ENCODE measurements at places on chromosomes 3 and 15.
A peak's percentile ranks its signal among the peaks of the same experiment; 100 is the strongest.

GRCh38 chr3:66463730-66464511 lies 36.9 kb downstream of the LRIG1 start:
- no peak for DNase-seq

DNA sequence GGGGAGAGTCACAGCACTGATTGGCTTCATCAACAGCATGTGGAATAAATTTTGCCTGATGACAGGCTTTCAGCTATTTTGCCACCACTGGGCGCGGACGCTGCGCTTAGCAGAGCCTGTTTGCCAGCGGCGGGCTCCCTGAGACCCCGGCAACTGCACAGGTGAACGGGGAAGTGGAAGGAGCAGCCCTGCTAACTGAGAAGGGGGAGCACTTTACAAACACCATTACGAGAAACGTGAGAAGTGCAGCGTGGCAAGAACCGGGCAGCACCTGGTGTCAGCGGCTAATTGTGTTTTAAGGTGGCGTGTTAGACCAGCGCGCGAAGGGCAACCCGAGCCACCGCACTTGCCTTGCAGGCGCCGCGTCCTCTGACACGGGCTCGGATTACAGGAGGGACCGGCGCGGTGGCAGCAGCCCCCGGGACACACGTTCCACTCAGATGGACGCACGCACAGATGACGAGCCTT lies 307.8 kb upstream of the ARRDC4 start:
- no peak for DNase-seq

- DNase-seq: no peak
These were observed 63.6 kb upstream of the SNTN start for GRCh38 chr3:63588895-63589294.

- DNase-seq: no peak
These were observed 102.5 kb downstream of the MYH15 start for GRCh38 chr3:108407886-108408285.

DNA sequence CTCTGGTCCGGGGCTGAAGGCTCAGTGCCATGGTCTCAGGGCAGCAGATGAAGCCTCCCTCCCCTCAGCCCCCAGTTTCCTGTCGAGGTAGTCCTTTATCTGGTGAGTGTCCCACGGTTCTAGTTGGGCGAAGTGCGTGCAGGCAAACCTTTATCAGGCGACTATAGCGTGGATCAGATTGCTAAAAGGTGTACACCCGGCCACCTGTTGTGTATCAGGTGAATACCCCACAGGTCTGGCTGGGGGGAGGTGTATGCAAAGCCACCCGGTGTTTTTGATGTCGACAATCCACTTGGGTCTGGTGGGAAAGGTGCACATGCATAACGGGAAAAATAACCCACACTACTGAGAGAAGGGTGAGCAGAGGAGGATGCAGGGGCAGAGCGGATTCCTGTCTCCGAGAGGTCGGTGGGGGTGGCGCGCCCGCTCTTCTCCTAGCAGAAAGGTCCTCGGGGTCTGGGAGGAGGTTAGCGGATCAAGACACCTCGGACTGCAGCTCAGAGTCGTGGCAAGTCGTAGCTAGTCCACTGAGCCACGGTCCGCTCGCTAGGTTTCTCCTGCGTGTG lies 507 bp downstream of the SLC12A6 start:
- peak; percentile 44 for DNase-seq

DNA sequence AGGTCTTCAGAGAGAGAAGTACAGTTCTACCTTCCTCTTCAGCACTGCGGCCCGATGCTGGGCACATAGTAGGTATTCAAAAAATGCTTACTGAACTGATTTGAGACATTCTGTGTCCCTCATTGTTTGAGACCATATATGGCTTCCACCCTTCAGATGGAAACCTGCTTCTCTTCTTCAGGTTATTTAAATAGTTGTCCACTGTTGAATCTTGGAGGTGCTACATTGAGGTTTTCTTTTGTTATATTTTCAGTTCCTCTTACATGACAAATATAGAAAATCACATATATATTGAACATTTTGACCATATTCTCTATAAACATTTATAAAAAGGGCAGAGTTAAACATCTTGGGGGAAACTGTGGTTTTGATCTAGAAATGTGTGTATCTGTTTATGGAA lies 200.2 kb upstream of the LRRC3B start:
- no peak for DNase-seq

- DNase-seq: no peak
These were observed 23.3 kb downstream of the IL17RD start for GRCh38 chr3:57141719-57142410.

DNA sequence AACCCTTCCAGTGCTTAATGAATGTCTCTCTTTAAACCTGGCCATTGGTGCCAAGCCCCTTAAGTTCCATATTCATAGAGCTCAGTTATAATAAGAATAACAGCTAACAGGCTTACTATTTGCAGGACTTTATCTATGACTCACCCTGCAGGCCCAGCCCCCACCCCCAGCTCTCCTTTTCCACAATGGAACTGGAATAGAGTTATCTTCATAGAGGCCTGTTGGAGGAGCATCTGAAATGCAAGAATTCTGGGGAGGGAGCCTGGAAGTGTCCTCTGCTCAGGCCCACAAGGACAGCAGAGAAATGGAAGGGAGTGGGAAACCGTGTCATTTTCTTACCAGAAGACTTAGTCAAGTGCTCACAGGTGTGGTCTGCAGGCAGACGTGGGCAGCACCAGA lies 52.8 kb downstream of the SEMA5B start:
- DNase-seq: no peak

DNA sequence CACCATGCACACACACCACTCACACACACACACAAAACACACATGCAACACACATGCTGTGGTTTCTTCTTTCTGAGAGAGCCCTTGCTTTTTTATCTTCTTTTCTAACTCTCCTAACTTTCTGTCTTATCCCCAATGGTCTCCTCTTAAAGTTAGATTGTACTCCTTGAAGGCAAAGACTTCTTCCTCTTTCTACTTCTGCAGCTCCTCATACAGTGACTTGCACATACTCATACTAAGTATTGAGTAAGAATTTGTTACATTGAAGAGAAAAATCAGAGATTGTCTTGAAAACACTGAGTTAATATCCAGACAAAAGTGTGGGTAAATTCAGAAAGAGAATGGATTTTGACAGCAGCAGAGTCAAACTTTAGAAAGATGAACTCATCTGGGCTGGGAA lies 64.4 kb downstream of the GTPBP8 start:
- DNase-seq: no peak

GRCh38 chr15:41104234-41104633 lies 11.8 kb downstream of the INO80 start:
- DNase-seq: no peak

DNA sequence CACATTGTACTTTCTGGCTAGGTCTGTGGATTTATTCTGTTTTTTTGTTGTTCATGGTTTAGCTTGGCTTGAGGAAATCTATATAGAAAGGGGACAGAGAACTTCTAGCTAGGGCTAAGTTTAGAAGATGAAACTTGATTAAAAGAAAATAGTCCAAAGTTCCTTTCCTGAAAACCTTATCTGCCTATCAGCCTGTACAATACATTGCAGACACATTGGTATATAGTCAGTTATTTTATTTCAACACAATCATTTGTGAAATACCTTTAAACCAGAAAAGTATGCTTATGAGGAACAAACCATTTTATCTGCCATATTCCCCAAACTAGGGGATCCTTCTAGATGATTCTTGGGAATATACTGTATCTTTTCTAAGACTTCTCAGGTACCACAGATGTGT lies 147.3 kb upstream of the CGNL1 start:
- DNase-seq: no peak

DNA sequence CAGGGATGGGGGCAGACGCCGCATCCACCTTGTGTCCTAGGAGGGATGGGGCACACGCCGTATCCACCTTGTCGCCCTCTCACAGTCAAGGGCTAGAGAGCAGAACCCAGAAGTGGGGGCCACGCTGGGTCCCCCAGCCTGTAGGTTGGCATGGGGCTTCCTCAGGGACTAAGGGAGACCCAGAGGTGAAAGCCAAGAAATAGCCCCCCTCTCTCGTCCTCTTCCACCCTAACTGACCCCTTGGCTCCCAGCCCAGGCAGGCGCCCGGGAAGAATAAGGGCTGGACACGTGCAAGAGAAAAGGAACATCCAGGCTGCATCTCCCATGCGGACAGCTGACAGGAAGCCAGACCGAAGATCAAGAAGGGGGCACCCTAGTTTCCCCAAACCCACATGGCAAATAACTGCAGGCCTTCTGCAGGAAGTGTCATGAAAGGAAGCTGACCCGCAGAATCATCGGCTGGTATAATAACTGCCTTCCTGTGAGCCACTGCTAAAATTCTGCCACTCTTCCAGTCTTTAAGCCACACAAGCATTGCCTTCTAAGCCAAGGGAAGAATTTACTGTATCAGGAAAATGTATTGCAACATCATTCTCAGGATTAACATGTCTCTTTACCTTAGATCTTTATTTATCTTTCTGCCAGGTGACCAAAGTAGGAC lies 38.5 kb upstream of the TFRC start:
- DNase-seq: no peak

DNA sequence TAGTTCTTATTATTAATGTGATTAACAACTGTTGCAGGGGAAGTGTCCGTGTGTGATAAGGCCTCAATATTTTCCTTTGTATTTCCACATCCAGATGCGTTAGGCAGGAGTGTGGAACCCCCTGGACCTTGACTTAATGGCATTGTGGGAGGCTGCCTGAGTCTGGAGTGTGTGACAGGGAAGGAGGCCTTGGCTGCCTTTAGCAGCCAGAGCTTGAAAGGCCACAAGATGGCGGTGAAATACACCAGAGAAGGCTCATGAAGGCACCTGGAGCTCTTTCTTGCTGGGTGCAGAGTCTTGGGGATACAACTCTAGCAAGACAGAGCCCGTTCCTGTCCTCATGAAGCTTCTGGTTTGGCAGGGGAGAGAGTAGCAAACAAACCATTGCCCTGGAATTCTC lies 36.9 kb downstream of the POLR2M start:
- DNase-seq: no peak

DNA sequence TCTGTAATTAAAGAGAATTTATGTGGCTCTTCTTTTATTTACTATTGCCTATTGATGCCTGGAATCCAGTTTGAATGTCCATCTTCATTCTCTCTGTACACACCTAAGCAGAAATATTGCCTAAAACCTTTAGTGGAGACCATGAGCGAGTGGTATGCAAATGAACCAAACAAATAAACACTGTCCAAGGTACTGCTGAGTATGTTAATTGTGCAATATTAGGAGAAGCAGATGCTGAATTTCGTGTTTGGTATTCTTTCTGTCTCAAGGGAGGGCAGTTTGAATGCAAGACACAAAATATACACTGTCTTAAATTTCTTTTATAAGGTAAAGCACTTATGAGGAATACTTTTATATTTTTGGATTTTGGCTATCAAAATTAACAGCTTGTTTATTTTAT lies 440.9 kb downstream of the RBMS3 start:
- DNase-seq: no peak
